ENCODE measurements at places on chromosomes 16 and 17.
A peak's percentile ranks its signal among the peaks of the same experiment; 100 is the strongest.

GRCh38 chr17:17129466-17129865 lies 76.7 kb downstream of the PLD6 start:
- peaks cover 76% of the 10 kb centered on the region for H3K36me3 ChIP-seq
- no peak for DNase-seq
- H3K27me3 ChIP-seq, result no peaks in the 10 kb centered on the region
- no peak overlapping the region for H3K4me3 ChIP-seq
- H3K27ac ChIP-seq, result no peak overlapping the region
- peaks cover 21% of the 10 kb centered on the region for H3K4me1 ChIP-seq

GRCh38 chr17:61294777-61295176 lies 104.9 kb upstream of the TBX2 start:
- peaks cover 15% of the 10 kb centered on the region for H3K4me1 ChIP-seq
- no peaks in the 10 kb centered on the region for H3K36me3 ChIP-seq
- no peak for DNase-seq
- no peak overlapping the region for H3K4me3 ChIP-seq
- no peaks in the 10 kb centered on the region for H3K27me3 ChIP-seq

DNA sequence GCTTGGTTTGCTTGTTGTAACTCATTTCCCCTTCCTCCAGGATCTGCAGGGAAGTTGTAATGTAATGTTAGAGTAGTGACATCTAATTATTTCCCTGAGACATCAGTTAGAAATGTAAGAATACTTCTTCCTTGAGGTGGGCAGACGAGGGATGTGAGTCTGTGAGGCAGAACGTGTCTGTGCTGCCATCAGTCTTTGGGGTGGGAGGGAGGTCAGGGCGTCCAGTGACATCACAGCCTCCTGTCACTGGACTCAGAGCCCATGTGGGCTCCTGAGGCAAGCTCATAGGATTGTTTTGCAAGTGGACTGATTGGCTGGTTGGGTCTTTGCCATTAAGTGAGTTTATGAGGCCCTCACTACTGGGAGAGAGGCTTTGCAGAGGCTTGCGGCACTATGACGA lies 188.8 kb downstream of the CCDC182 start:
- no peaks in the 10 kb centered on the region for H3K36me3 ChIP-seq
- no peak overlapping the region for H3K4me3 ChIP-seq
- peaks cover 41% of the 10 kb centered on the region for H3K4me1 ChIP-seq
- no peak overlapping the region for H3K27ac ChIP-seq
- DNase-seq, result no peak
- no peaks in the 10 kb centered on the region for H3K27me3 ChIP-seq

DNA sequence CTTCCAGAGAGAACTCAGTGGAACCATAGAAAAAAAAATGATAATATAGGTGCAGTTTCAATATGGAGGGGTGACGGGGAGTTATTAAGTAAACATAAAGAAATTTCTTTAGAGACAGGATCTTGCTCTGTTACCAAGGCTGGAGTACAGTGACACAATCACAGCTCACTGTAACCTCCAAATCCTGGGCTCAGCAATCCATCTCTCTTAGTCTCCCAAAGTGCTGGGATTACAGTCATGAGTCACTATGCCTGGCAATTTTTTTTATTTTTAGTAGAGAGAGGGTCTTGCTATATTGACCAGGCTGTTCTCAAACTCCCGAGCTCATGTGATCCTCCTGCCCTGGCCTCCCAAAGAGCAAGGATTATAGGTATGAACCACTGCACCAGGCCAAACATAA lies 48.8 kb downstream of the NLRC5 start:
- no peak for DNase-seq
- no peaks in the 10 kb centered on the region for H3K27me3 ChIP-seq
- peaks cover 13% of the 10 kb centered on the region for H3K4me1 ChIP-seq
- H3K36me3 ChIP-seq, result no peaks in the 10 kb centered on the region
- H3K27ac ChIP-seq, result no peak overlapping the region
- no peak overlapping the region for H3K4me3 ChIP-seq

- no peak overlapping the region for H3K27ac ChIP-seq
- peaks cover 93% of the 10 kb centered on the region for H3K36me3 ChIP-seq
- no peaks in the 10 kb centered on the region for H3K27me3 ChIP-seq
Measured at GRCh38 chr17:62591333-62591732, 36.1 kb upstream of the MRC2 start.

DNA sequence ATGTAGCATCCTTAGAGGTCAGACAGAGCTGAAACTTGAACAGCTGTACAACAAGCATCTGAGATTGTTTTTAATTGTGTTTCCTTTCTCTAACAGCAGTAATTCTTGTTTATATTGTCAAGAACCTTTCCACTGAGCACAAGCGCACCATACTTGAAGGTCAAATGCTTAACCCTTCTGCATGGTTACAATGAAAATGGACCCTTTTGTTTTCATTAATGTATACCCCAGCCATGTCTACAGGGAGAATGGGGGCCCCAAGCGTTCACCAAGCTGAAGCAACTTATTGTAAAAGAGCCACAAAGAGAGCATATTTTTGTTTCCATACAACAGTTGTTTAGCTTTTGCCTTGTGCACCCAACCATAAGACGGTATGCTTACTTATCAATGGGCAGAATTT lies 210.8 kb downstream of the FTO start:
- H3K4me3 ChIP-seq, result no peak overlapping the region
- no peak for DNase-seq
- H3K36me3 ChIP-seq, result no peaks in the 10 kb centered on the region
- H3K27ac ChIP-seq, result no peak overlapping the region

DNA sequence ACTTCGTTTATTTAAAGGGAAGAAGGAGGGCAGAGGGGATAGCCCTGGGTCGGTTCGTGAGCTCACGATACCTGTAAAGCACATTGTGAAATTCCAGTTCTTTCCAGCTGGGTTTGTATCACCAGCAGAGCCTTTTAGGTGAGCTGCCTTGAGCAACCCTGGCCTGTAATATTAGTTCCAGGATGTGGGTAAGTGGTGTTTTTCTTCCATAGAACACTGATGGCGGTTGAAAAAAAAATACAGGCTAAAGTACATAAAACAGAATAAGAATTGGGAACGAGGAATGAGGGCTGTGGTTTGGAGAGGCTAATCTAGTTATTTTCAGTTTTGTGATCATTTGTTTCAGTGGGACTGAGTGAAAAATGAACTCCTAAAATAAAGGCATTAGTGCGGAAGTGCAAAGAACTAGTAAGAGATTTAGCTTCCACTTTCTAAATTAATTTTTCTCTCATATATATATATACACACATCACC lies 20.6 kb downstream of the HS3ST3B1 start:
- H3K4me1 ChIP-seq, result no peaks in the 10 kb centered on the region
- no peak overlapping the region for H3K4me3 ChIP-seq
- H3K27me3 ChIP-seq, result peaks cover 7% of the 10 kb centered on the region
- DNase-seq, result no peak
- no peak overlapping the region for H3K27ac ChIP-seq

- peaks cover 11% of the 10 kb centered on the region for H3K4me1 ChIP-seq
- DNase-seq, result no peak
- H3K27me3 ChIP-seq, result no peaks in the 10 kb centered on the region
Measured at GRCh38 chr16:15966420-15966819, 17.0 kb downstream of the ABCC1 start.

- H3K27ac ChIP-seq, result no peak overlapping the region
- peak; percentile 6 for DNase-seq
- no peaks in the 10 kb centered on the region for H3K36me3 ChIP-seq
- H3K4me1 ChIP-seq, result no peaks in the 10 kb centered on the region
- no peak overlapping the region for H3K4me3 ChIP-seq
Measured at GRCh38 chr16:49494474-49494873, 120.9 kb downstream of the C16orf78 start.

DNA sequence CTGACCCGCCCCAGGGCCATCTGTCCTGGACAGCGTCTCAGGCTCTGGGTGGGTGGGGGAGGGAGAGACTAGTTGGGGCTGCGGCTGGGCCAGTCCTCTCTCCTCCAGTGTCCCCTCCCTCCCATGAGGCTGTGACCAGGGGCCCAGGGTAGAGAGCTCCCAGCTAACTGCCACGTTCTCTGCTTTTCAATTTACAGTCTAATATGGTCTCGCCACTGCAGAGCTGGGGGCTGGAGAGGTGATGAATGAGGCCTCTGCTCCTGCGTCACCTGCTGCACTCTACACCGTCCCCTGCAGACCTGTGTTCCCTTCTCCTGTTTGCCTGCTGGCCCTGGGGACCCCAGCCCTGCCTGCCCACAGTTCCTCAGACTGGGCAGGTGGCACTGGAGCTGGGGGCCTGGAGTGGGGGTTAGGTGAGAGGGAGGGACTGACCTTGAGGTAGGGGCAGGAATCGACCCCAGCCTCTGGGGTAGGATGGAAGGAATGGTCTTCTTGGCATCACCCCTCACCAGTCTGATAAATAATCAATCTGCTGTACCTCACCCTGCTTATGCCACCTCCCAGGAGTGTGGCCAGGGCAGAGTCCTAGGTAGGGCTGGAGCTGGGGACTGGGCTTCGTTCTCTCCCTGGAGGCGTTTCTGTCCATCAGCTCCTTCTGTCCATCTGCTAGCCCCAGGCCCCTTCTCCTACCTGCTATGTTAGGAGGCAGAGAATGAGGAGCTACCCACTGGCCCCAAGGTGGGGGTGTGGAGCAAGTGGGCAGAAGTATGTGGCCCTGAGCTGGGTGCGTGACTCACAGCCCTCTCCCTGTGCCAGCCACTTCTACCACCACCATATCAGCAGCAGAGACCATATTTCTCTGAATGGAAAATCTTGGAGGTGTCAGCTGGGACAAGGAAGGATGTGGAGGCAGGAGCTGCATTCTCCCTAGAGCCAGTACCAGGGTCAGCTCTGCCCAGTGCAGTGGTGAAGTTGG lies 12.9 kb downstream of the SEZ6 start:
- H3K27me3 ChIP-seq, result no peaks in the 10 kb centered on the region
- no peaks in the 10 kb centered on the region for H3K36me3 ChIP-seq
- no peak for DNase-seq

DNA sequence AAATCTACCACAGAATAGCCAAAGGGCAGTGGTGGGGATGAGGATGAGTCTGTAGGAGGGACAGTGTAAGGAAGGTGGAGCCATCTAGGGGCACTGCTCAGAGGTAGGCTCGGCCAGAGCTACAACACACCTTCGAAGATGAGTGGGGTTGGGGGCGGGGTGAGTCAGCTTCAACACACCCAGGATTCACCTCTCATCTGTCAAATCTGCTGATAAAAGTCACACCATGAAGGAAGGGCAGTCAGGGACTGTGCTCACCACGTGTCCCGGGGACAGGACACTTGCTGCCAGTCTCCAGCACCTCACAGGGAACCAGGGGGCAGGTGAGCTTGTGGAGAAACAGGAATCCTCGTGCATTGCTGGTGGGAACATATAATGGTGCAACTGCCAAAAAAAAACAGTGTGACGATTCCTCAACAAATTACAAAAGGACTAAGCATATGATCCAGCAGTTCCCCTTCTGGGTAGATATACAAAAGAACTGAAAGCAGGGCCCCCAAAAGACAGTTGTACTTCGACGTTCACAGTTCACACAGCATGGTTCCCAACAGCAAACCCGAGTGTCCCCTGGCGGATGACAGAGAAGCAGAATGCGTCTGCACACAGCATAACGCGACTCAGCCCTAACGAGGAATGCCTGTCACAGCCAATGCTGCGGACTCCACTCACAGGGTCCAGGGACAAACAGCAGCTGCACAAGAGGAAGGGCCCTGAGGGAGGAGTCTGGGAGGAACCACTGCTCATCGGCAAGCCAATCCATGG lies 133.1 kb downstream of the ANKRD11 start:
- H3K4me1 ChIP-seq, result peaks cover 94% of the 10 kb centered on the region
- H3K36me3 ChIP-seq, result peaks cover 4% of the 10 kb centered on the region
- H3K4me3 ChIP-seq, result peak overlapping the region; percentile 8
- DNase-seq, result peak; percentile 55
- H3K27ac ChIP-seq, result peak overlapping the region; percentile 31

DNA sequence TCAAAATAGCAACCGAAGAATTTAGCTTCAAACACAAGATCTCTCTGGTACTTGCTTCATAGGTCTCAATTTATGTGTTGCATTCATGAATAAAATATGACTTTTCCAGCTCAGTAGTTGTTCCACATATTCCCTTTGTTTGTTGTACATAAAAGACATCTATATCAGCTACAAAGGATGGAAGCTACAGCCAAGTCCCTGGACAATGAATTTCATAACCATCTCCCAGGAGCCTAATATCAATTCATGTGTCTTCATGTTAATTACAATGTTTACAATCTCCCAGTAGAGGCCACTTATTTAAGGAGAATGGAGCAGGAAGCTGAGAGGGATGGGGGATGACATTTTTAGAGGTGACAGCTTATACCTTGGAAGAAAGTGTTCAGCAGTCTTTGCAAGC lies 3.3 kb downstream of the CLEC3A start:
- DNase-seq, result no peak
- no peaks in the 10 kb centered on the region for H3K4me1 ChIP-seq
- H3K27ac ChIP-seq, result no peak overlapping the region

DNA sequence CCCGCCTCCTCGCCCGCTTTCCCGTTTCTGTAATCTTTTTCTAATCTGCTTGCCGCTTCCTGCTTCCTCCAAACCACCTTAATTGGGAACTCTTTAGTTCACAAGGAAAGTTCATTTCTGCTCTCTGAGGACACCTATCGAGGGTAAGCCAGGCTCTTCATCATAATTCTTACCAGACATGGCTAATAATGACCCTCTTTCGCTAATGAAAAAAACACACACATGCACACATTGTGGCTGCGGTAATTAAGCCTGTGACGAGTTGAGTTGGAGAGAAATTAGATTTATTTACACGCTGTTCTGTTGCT lies 100.6 kb downstream of the ZNF423 start:
- peak overlapping the region; percentile 51 for H3K4me3 ChIP-seq
- H3K27me3 ChIP-seq, result no peaks in the 10 kb centered on the region
- DNase-seq, result peak; percentile 30
- H3K4me1 ChIP-seq, result peaks cover 35% of the 10 kb centered on the region
- H3K36me3 ChIP-seq, result no peaks in the 10 kb centered on the region

- no peak overlapping the region for H3K4me3 ChIP-seq
- H3K36me3 ChIP-seq, result no peaks in the 10 kb centered on the region
- no peak overlapping the region for H3K27ac ChIP-seq
- H3K4me1 ChIP-seq, result no peaks in the 10 kb centered on the region
- H3K27me3 ChIP-seq, result no peaks in the 10 kb centered on the region
Measured at GRCh38 chr16:17269439-17269838, 201.3 kb downstream of the XYLT1 start.

All from heart left ventricle (tissue), 16 donors.